ENCODE measurements at places on chromosomes 13 and 19.

DNA sequence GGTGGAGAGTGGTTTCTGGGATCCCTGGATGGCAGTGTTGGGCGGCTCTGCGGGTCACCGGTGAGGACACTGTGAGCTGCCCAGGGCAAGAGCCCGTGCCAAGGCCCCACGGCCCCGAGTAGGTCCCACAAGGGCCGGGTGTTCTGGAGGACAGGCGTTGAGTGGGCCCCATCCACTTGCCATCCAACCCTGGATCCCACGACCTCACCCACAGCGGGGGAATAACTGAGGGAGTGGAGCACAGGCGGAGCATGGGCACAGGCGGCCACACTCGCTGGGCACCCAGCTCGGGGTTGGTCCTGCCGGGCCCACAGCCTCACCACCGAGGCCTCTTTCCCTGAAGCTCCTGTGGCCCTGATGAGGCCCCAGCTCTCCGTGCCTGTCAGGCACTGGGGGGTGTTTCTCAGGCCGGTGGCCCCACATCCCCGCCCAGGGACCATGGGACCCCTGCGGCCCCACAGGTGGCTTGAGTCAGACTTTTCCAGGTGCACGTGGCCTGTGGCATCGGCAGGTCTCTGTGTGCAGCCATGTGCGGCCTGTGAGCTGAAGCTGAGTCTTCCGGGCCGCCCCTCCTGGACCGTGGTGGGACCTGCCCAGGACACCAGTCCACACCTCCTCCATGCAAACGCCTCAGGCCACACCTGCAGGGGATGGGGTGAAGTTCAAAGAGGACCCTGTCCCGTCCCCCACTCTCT is 16.6 kb downstream of the TMEM255B start:
- DNase-seq: no peak

GRCh38 chr13:77300176-77301037 is 26.5 kb downstream of the MYCBP2 start:
- no peak for DNase-seq

- DNase-seq: no peak
Measured at GRCh38 chr13:91592056-91593014, 193.9 kb downstream of the GPC5 start.

- DNase-seq: no peak
Measured at GRCh38 chr13:50247223-50247622, 232.0 kb downstream of the KCNRG start.

DNA sequence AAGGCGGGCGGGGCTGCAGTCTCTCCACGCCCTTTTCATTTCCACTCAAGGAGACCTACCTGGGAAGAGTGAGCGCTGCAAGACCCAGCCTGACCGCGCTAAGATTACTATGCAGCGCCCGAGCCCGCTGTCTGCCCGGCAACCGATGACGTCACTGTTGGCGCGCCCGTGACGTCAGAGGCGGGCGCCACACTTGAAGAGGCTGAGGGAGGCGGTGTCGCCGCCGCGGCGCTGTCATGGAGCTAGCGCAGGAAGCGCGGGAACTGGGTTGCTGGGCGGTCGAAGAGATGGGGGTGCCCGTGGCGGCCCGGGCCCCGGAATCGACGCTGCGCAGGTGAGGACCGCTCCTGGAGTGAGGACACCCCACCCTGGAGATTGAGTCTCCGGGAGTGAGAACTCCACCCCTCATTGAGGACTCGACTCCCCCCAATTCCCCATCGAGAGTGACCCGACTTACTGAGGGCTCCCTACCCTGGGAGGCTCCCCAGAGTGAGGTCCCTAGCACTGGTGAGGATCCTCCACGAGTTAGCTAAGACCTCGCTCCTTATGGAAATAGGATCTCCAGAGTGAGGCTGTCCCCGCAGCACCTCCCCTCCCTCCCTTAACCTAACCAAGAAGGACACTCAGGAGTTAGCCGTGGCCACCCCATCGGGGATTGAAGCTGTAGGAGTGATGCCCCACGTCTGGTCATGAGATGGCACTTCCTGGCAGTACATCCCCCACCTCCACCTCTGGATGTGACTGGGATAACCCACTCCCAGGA is at the start of gene HAUS5:
Gene HAUS5, plus strand, starts transcription at position 177 of the 763 bp plus-strand sequence. Its CDS starts 60 bp downstream, at position 237.
- DNase-seq: peak; percentile 87

- no peak for DNase-seq
Measured at GRCh38 chr19:35457173-35457572, 9.1 kb downstream of the FFAR2 start.

GRCh38 chr13:103516015-103516795 is 450.0 kb upstream of the SLC10A2 start:
- DNase-seq: no peak

- DNase-seq: no peak
Measured at GRCh38 chr19:41431426-41432386, 4.5 kb upstream of the B3GNT8 start.

- no peak for DNase-seq
Measured at GRCh38 chr13:36950330-36950729, 30.3 kb upstream of the SMAD9 start.

DNA sequence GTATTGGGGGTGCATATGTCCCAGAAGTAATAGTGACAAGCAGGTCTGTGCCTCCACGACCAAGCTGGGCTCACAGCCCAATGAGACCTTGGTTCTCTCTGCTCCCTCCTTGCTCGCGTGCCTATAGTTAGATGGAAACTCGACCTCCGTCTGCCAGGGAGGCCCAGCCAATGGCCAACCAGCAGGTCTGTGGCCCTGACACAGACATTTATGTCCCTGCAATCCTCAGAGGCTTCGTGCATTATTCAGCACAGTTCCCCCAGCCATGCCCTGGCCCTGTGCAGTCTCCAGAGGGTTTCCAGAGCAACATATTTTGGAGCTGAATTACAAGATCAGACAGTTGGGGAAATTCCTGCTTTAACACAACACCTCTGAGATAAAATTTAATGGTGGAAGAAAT is 105.1 kb downstream of the UQCRFS1 start:
- no peak for DNase-seq

- DNase-seq: peak; percentile 67
Measured at GRCh38 chr19:50050406-50051227, 24.8 kb downstream of the ZNF473 start.

- DNase-seq: no peak
Measured at GRCh38 chr13:39862900-39863299, 207.4 kb downstream of the COG6 start.

DNA sequence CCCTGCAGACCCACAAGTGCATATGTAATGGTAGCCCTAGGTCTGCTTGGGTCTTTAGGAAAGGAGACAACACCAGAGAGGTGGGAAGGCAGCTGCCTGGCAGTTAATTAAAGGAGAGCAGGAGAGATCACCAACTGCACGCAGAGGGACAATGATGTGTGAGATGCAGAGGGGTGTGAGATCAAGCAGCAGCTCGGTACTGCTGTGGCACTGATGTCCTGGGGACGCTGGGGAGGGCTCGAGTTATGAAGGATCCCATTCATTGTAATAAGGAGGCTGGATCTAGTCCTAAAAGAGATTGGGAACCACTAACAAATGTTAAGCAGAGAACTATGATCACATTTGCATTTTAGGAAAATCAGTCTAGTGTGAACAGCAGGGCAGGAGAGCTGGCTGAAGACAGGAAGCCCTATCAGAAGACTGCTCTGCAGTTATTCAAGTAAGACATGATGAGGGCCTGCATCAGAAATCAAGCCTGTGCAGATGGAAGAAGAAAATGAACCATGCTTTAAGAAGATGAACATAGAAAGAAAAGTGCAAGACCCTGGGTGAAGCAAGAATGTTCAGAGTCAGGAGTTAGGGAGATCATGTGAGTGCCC is 80.4 kb downstream of the DLEU7 start:
- DNase-seq: no peak

DNA sequence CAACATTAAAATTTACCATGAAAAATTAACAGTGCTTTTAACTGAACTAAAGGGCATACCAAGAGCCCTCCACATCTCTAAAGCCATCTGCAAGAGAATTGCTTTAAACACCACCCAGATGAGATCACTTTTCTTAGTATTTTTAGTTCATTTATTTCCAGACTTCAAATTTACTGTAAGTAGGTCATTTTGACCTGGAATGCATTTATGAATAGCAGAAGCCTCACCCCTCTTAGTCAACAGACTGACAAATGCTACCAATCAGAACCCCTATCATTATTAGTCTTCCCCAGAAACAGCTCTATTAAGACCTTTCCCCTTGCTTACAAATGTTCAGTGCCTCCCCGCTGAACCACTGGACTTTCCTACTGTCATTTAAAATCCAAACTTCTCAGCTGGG is 27.3 kb downstream of the RUBCNL start:
- DNase-seq: no peak

DNA sequence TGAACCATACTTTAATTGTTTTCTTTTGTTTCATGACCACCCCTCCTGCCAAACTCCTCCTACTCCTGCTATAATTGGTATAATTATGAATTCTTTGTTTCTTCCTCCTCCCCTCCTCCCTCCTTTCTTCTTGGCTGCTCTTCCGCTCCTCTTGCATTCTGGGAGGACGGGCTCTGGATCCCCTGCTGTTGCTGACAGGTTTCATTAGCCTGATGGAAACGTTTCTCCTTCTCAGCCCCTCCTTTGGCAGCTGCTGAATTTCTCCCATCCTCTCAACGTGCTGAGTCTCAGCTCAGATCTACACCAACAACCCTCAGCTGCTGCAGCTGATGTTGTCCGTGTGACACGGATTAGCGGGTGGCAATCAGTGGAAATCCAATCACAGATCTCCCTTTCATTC is 97.1 kb upstream of the UBAC2 start:
- DNase-seq: no peak

- DNase-seq: no peak
Measured at GRCh38 chr13:32125221-32125689, 93.7 kb downstream of the FRY start.

DNA sequence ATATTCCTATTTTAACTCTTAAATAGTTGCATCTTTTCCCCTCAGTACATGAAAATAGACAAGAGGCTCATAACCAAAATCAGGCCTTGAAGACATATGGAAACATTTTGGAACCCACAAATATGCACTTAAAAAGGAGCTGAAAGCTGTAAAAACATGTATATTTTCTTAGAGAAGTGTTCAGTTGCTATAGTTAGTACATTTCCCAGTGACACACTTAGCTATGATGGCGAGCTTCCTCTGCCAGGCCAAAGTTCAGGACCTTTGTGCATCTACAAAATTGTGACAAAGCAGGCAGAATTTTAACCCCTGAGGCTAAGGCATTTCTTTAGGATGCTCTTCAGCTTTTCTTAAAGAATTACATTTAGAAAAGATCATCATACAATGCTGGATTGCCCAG is 54.5 kb downstream of the RCBTB2 start:
- DNase-seq: no peak

DNA sequence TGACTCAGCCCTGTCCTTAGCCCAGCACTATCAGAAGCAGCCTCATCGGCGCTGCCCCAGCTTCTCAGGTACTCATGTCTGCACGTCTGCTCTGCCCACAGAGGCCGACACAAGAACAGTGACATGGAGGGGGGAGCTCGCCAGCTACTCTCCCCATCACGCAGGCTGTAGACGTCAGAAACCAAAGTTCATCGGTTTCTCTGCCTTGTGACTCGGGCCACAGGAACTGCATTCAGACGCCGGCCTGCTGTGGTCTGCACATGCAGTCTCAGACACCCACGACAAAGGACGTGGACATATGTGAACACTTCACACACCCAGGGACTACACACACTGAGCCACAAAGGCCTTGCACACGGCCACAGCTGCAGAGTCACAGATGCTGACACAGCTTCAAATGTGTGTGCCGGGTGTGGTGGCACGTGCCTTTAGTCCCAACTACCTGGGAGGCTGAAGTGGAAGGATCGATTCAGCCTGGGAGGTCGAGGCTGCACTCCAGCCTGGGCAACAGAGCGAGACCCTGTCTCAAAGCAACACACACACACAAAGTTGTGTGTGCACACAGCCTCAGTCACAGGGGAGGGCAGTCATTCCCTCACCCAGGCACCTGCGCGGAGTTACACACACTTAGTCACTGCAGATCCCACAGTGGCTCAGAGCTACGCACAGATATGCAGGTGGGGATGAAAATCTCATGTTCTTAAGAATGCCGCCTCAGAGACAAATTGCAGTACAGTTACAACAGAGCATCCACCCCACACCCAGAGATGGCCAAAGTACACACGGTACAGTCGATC is 4.9 kb upstream of the ZFP36 start:
- DNase-seq: peak; percentile 84

GRCh38 chr13:36261011-36261410 is 36.6 kb downstream of the CCDC169 start:
- DNase-seq: no peak

DNA sequence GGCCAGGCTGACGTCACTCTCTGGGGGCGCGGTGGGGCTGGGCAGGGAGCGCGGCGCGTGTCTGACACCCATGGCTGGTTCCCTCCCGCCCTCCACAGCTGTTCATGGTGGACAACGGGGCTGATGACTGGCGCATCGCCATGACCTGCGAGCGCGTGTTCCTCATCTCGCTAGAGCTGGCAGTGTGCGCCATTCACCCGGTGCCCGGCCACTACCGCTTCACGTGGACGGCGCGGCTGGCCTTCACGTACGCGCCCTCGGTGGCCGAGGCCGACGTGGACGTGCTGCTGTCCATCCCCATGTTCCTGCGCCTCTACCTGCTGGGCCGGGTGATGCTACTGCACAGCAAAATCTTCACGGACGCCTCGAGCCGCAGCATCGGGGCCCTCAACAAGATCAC is 14.7 kb downstream of the KCNN1 start:
- no peak for DNase-seq

DNA sequence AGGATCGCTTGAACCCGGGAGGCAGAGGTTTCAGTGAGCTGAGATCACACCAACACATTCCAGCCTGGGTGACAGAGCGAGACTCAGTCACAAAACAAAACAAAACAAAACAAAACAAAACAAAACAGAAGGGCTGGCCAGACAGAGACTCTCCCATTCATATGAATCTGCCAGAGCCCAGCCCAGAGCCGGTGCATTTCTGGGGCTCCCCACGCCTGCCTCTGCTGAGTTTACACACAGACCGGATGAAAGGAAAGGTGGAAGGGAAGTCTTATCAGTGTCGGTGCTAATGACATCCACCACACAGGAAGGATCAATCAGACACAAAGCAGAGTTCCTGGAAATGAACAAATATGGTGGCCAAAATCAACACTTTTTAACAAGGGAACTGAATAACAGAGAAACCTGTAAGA is 6.8 kb downstream of the TRAPPC6A start:
- DNase-seq: peak; percentile 38

GRCh38 chr13:42553098-42554046 is 20.6 kb upstream of the TNFSF11 start:
- no peak for DNase-seq

GRCh38 chr19:19911150-19911549 is 10.4 kb downstream of the ZNF93 start:
- DNase-seq: no peak

- DNase-seq: no peak
Measured at GRCh38 chr13:66574606-66575005, 655.5 kb downstream of the PCDH9 start.

- no peak for DNase-seq
Measured at GRCh38 chr19:41288673-41289530, 21.1 kb upstream of the CCDC97 start.

GRCh38 chr19:14405380-14405757 is 13.8 kb downstream of the DDX39A start:
- DNase-seq: no peak

GRCh38 chr19:3359015-3359918 is 7.1 kb upstream of the NFIC start:
- peak; percentile 59 for DNase-seq
